H9 (cell line): ENCODE measurements at places on chromosomes 7 and 10.

DNA sequence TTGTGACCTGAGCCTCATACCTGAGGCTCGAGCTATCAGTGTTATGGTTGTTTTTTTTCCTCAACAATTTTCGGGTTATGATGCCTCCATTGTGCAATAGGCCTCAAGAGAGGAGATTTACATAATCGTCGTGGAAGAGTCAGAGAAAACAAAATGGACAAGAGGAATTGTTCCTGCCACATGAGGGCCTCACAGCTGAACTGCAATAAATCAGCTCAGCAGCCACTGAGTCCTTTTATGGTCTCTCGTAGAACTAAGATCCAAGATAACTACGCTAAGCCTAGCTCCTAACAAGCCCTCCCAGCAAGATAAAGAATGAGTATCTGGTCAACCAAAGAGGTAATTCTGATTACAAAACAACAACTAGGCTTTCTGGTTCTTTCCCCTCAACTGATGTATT lies 336.8 kb downstream of the WDR11 start:
- no peak for DNase-seq

GRCh38 chr10:24533981-24534380 lies 189.7 kb downstream of the ARHGAP21 start:
- DNase-seq, result no peak

- no peak for DNase-seq
Observed at GRCh38 chr7:137283153-137283552, 60.4 kb downstream of the PTN start.

- no peak for DNase-seq
Observed at GRCh38 chr7:38409531-38409930, 136.1 kb upstream of the TARP start.

GRCh38 chr10:52353960-52354394 lies 39.9 kb downstream of the DKK1 start:
- DNase-seq, result no peak

GRCh38 chr7:4824120-4824775 lies 37.6 kb downstream of the PAPOLB start:
- DNase-seq, result no peak

GRCh38 chr10:102645388-102645740 lies 1.1 kb downstream of the TRIM8 start:
- DNase-seq, result no peak

- DNase-seq, result no peak
Observed at GRCh38 chr10:81136261-81136660, 598.6 kb downstream of the SH2D4B start.

DNA sequence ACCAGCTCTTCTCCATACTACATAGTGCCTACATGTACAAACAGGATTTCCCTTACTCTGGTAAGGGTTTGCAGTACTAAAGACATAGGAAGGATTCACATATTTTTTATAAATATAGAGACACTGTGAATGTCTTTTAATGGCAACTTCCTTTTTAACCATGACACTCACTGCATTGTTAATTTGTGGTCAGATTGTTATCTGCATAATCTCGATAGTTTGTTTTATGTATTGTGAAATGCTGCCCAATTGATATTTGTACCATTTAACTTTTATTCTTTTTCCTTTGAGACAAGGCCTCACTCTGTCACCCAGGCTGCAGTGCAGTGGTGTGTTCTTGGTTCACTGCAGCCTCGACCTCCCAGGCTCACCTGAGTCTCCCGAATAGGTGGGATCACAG lies 39.7 kb downstream of the SP8 start:
- DNase-seq, result no peak

GRCh38 chr7:78675511-78675910 lies 778.0 kb downstream of the MAGI2 start:
- DNase-seq, result no peak

GRCh38 chr10:75955973-75956502 lies 524.6 kb downstream of the LRMDA start:
- DNase-seq, result no peak

- DNase-seq, result no peak
Observed at GRCh38 chr10:52322936-52323335, 8.9 kb downstream of the DKK1 start.

DNA sequence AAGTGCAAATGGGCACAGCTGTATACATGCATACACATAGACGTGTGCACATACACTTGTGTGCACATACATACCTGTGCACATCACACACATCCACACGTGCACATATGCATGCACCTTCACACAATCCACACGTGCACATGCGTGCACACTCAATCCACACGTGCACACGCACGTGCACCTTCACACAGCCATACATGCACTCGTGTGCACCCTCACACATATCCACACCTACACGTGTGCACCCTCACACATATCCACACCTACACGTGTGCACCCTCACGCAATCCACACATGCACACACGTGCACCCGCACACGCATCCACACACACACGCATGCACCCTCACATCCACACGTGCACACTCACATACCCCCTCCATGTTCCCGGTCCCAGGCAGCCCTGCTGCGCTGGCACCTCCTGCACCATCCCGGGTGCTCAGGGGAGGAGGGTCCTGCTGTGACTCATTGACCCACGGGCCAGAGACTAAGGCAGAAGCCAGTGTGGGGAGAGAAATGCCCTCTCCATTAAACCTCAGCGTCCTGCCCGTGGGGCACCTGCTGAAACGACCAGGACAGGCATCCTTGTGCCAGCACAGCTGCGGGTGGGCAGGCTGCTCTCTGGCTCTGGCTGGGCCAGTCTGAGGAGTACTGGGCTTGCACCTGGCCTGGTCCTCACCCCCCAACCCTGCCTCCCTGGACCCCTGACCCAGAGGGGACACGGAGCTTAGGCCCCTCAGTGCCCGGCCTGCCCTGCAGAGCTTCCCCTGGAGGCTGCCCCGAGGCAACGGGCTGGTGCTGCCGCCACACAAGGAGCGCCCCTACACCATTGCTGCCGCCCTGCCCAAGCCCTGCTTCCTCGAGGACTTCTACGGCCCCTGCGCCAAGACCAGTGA lies 17.8 kb upstream of the UTF1 start:
- no peak for DNase-seq

DNA sequence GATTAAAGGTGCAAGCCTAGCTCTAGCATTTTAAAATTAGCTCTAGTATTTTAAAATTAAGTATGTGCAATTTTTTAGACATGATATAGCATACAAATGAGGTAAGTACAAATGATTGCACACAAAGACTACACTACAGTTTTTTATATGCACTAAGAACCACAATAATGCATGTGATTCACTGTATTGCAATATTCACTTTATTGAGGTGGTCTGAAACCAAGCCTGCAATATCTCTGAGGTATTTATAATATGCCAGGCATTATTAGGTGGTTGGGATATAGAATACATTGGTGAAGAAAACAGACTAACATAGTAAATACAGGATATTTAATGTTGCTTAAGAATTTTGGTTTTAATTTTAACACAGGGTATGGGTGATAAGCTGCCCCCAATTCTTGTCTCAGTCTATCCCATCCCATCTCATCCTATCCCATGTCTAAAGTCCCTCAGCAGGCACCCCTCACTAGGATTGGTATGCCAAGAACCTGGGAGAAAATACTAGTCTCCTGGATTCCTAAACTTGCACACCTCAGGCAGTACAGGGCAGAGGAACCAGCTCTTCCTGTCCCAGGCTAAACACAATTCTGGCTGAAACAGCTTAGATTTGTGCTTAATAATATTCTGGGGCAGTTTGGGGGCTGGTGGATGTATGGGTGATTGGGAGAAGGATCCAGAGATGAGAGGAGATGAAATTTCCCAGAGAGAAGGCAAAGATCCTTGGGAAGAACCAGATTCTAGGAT lies 90.4 kb downstream of the HIPK2 start:
- DNase-seq, result no peak

GRCh38 chr7:120421151-120421651 lies 148.2 kb downstream of the KCND2 start:
- DNase-seq, result no peak

GRCh38 chr7:42932811-42933591 lies 825 bp downstream of the MRPL32 start:
- DNase-seq, result no peak

DNA sequence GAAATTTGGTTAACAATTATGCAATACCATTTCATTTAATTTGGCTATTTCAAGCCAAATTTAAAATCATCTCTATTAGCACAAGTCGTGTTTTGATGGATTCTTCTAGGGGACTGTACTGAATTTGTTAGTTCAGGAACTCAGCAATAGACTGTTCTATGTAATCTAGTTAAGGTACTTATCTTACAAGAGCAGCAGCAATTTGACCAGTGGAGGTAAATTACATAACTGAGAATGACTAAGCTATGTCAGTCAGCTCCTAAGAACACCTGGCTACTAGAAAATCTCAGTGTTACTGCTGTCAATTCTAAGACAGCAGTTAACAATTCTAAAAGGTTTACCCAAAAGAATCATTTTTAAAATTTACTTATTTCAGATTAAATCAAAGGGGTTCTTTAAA lies 513.9 kb upstream of the ZWINT start:
- no peak for DNase-seq

DNA sequence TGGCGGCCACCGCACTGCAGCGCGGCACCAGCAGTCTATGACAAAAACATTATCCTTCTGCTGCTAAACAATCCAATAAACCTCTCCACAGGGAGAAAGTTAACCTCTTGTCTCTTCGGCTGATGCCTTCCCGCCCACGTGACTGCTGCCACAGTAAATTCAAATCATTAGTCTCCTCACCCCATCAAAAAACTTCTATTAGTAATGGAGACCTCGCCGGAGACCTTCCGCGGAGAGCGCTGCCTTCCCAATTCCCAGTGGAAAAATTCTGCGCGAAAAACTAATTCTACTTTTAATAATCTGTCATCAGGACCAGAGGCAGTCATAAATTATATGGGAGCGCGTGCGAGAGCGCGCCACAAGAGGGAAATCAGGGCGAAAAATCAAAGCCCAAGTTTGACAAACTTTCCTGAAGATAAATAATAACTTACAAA lies 90.0 kb upstream of the PAX2 start:
- DNase-seq, result no peak

DNA sequence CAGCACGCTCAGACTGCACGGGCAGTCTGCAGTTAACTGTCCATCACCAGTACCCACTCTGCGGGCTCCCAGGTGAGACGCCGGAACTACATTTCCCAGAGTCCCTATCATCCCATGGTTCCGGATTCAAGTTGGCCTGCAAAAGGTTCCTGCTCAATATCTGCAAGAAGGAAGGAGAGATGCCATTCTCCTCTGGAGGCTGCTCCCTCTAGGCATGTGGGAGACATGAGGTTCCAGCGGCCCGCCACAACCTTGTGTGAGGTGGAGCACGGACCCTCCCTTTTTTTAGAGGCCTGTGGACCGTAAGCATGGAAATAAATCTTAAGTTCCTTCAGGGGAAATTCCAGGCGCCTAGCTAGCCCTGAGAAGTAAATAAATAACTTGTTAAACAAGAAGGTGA lies 29.7 kb downstream of the NUP42 start:
- DNase-seq, result peak; percentile 67

- no peak for DNase-seq
Observed at GRCh38 chr10:6624392-6624791, 44.3 kb upstream of the PRKCQ start.

GRCh38 chr10:62268027-62268398 lies 631 bp downstream of the RTKN2 start:
- DNase-seq, result no peak

GRCh38 chr7:121847041-121847440 lies 25.9 kb upstream of the PTPRZ1 start:
- DNase-seq, result no peak

DNA sequence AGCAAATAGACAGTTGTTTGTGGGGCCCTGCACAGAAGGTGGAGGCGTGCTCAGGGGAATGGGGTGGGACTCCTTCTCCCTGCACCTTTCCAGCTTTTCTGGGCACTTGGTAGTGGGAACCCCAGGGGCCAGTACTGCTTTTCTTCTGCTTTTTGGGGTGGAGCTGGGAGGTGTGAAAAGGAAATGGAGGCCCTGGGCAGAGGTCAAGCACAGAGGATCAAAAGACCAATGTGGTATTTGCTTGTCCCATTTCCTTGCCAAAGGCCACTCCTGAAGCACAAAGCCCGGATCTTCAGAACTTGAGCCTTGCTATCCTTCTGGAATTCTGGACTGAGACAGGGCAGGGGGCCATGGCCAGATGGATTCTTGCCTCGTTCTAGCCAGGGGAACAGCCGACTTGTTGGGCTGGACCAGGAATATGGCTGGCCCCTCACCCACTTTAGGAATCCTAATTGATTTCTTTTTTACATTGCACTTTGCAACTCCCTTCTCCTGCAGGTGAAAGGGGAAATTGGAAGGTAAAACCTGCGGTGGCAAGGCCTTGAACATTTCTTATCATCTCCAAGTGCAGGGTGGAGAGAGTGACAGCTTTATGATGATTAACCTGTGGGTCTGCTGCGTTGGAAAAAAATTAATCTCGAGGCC lies 26.5 kb downstream of the ADRA2A start:
- no peak for DNase-seq

DNA sequence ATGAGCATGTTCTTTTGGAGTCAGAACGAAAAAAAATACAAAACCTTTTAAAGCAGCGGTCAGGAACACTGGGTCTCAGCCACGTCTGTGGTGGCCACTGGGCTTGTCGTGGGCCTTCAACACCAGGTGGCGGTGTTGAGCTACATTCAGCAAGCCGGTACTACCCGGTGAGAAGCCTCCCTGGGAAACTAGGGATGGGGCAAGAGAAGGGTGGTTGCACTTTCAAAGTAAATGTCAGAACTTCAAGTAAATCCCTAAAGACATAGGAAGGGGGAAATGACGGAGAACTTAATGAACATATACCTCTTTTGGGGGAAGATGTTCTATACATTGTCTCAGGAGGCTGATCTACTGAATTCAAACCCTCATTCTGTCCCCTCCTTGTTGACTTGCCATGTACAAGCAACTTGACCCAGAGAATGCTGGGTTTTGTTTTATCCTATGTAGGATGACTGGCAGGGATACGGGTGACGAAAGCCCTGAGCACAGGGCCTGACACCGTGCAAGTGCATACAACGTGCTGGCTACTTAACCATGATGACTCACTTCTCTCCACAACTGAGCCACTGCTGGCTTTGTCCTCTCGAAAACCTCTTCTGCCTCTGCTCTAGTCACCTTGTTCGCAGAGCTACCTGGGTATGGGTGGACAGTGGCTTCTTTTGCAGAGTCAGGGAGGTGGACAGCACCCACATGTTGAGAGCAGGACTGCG lies 49.0 kb upstream of the BAMBI start:
- peak; percentile 83 for DNase-seq

- DNase-seq, result no peak
Observed at GRCh38 chr10:52115823-52116222, 198.3 kb upstream of the DKK1 start.

DNA sequence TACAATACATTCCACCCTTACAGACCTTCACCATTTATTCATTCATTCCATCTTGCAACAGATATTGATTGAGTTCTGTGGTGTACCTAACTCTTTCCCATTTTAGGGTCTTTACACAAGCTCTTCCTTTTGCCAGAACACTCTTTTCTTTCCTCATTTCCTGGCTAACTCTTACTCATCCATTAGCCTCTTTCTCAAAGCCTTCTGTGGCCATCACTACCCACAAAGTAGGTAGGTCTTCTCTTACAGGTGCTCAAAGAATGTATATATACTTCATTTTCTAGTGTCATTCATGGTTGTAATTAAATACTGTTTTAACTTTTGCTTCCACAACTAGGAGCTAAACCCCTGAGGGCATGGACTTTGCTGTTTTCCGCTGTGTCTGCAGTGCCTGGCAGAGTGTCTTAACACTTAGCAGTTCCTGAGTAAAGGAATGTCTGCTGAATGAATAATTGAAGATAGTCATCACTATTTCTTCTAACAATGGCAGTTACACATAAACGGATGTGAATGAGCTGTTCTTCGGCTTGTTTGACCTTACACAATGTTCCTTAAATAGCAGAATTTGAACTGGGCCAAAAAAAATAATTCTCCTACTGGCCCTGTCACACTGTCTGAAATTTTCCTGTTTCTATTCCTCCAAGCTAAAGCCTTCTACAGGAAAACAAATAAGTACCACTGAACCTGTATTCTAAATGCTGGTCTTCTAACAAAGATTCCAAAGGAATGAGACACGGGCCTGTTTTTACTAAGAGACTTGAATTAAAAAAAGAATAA lies 15.1 kb downstream of the BCAP29 start:
- DNase-seq, result no peak
